ENCODE measurements at places on chromosomes 4 and X. TPM values are rescaled to one million over a fixed set of nuclear protein-coding genes. Genes with fewer than 3 reads are reported as not detected.

GABRG1 gene
- not detected for total RNA-seq

SATL1 gene
- not detected for total RNA-seq

YY2 gene
- total RNA-seq, result 1.7 TPM

CFAP97 gene
- total RNA-seq, result 28.7 TPM

CPZ gene
- total RNA-seq, result not detected

SRPX gene
- 151 TPM for total RNA-seq

NPY1R gene
- total RNA-seq, result 0.27 TPM

ADGRG2 gene
- total RNA-seq, result not detected

GRIA2 gene
- total RNA-seq, result not detected

HSD17B13 gene
- not detected for total RNA-seq

SLC49A3 gene
- not detected for total RNA-seq

CXCL11 gene
- total RNA-seq, result not detected

DCAF8L2 gene
- total RNA-seq, result not detected

CLTRN gene
- total RNA-seq, result not detected

MUC7 gene
- not detected for total RNA-seq

TAB3 gene
- total RNA-seq, result 22.0 TPM

NDST3 gene
- total RNA-seq, result 0.59 TPM

PPP4R3C gene
- not detected for total RNA-seq

All from HT1080 (cell line).